ENCODE measurements at places on chromosomes 1 and 21.

GRCh38 chr1:10237157-10237539 is 26.8 kb downstream of the KIF1B start:
- no peak for DNase-seq

DNA sequence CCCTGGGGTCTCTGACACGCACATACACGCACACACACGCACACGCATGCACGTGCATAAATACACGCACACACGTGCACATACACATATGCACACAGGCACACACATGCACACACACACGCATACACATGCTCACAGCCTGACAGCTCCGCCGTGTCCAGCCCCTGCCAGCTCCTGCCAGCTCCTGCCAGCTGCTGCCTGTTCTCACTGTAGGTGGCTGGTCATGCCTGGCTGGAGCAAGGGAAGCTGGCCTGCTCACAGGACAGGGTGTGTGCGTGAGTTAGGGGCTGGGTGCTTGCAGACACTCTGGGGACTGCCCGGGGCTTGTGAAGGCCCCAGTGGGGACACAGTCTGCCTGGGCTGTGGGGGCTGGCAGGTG is 4.9 kb downstream of the PLCH2 start:
- DNase-seq: no peak

DNA sequence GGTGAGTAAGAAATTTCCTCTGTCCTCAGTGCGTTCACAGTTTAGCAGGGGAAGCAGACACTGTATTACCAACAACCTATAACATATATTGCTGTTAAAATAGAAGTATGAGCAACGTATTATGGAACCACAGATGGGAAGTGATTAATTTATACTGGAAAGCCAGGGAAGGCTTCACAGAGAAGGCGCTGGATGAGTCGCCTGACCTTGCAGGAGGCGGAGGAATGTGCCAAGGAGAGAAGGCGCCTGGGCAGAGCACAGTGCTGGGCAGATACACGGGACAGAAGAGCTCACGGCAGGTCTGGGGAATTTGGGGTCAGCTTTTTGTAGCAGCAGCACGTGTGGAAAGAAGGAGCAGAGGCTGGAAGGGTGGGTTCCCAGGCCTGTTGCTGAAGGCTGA is 116.3 kb downstream of the DHRS3 start:
- no peak for DNase-seq

DNA sequence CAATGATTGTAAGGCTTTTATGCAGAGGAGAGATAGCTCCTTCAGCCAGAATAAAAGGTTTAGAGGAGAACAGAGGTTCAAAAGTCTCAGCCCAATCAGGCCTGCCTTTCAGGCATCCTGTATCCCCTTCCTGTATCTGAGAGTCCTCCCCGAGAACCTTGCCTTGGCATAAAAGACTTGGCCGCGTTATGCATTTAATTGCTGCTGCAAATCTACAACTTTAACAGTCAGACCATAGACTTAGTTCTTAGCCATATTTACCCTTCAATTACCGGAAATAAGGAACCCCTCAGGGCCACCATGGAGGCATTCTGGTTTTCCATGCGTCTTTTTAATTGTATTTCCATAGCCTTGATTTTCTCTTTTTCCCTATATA is 18.3 kb upstream of the HYI start:
- DNase-seq: no peak

DNA sequence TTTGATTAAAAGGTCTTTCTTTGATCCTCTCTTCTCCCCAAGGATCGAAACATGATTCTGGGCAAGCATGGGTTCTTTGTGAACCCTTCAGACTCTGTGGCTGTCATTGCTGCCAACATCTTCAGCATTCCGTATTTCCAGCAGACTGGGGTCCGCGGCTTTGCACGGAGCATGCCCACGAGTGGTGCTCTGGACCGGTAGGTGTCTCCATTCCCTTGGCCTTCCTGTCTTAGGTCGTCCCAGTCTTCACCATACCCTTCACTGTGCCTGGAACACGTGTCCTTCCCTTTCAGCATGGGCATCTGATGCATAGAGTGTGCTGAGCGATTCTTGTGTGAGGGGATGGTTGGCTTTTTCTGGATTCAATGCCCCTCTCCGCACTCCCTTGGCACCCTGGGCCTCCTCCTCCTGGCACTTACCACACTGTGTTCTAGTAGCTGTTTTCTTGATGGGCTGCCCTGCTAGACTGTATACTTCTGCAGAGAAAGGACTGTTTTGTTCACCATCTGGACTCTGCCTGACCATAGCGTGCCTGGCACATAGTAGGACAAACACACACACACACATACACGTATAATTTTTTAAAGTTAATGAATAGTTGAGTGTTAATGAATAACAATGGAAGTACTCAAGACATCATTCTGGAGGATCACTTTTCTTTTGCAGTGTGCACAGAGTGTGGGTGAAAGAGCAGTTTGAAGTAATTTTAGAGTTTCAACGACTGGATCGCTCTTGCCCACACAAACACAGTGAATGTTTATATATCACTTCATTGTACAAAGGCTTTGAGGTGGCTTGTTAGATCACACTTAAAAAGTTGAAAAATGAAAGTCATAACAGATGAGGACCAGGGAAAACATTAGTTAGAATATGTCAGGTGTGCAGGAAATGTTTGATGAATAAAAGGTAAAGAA is 43.2 kb downstream of the PGM1 start:
- DNase-seq: no peak

GRCh38 chr1:81949421-81949820 is 148.7 kb downstream of the ADGRL2 start:
- no peak for DNase-seq

DNA sequence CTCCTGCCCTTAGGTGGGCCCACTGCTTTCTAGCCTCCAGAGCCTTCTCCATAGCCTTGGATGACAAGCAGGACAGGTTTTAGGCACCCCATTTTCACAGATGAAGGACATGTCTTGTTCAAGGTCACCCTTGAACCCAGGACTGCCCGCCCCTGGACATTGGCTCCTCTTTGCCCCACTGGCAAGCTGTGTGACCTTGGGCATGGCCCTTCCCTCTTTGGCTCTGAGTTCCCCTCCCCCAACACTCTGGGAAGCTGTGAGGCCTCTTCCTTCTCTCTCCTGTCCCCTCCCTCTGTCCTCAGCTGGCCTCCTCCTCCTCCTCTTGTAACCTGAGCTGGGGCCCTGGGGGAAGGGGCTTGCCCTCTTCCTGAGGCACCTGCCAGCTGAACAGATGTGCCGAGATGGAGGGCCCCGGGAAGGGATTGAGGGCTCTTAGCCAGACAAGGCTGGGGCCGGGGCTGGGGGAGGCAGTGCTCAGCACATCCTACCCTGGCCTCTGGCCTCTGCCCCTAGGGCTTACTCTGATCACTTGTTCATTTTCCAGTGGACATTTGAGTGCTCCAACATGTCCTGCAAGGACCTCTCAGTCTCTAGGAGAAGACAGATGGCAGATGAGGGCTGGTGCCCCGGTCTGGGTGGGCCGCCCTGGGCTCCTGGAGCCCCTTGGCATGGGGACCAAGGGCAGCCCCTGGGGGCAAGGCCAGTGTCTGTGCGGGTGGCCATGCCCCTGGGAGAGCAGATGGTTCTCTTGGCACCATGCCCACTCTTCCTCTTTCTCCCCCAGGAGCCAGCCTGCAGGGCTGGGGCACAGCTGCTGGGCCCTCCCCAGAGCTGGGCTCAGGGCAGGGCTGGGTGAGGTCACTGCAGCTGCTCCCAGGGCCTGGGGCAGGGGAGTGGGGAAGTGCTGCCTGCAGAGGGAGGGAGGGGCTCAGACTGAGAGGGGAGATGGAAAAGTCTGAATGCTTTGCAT is 10.7 kb downstream of the FOXO6 start:
- DNase-seq: peak; percentile 37

DNA sequence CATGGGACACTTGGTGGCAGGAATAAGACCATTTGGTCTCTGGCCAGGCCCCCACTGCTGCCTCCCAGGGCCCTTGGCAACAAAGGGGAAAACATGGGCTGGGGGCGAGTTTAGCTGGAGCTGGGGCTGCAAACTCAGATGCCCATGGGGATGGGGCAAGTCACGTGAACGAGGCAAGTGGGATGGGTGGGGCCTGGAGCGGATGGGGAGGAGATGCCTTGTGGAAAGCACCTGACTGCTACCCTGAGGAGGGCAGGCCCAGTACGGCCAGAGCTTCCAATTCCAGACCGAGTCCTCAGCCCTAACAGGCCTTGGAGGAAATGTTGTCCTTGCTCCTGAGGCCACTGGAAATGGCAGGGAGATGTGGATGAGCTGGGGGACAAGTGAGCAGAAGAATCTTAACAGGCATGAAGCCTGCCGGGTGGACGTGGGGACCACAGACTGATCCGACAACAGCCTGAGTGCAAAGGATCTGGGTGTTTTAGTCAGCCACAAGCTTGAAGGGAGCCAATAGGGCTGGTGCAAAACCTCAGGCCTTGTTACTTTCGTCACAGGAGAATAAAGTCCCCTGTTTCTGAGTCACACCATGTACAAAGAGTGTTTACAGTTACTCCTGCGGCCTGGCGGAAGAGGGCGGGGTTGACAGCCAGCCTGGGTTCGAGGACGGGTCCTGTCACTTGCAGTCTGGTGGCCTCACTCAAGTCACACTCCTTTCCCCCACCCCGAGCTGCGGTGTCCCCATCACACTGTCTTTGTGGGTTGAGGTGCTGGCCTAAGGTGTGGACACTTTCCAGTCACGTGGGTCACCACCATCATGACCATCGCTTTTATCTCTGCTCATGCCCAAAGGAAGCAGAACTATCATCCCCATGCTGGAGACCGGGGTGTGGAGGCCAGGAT is 19.1 kb downstream of the RUNX3 start:
- DNase-seq: no peak

DNA sequence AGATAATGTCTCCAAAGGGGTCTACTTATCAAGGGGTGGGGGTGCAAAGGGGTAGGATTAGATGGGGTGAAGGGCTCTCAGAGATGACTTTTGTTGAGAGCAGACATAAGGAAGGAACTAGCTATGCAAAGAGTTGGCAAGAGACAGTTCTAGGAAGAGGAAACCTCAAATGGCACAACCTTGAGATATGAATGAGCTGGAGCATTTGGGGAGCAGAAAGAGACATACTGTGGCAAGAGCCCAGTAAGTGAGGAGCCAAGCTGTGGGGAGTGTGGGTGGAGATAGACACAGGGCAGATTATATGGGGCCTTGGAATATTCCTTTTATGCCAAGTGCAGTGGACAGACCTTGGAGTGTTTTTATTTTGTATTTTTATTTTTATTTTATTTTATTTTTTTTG is 84.8 kb upstream of the BTG3 start:
- DNase-seq: no peak

- no peak for DNase-seq
These were observed 97.6 kb downstream of the PIK3R3 start for GRCh38 chr1:46034601-46035516.

- DNase-seq: no peak
These were observed 550.7 kb downstream of the PTPRU start for GRCh38 chr1:29786791-29787732.

DNA sequence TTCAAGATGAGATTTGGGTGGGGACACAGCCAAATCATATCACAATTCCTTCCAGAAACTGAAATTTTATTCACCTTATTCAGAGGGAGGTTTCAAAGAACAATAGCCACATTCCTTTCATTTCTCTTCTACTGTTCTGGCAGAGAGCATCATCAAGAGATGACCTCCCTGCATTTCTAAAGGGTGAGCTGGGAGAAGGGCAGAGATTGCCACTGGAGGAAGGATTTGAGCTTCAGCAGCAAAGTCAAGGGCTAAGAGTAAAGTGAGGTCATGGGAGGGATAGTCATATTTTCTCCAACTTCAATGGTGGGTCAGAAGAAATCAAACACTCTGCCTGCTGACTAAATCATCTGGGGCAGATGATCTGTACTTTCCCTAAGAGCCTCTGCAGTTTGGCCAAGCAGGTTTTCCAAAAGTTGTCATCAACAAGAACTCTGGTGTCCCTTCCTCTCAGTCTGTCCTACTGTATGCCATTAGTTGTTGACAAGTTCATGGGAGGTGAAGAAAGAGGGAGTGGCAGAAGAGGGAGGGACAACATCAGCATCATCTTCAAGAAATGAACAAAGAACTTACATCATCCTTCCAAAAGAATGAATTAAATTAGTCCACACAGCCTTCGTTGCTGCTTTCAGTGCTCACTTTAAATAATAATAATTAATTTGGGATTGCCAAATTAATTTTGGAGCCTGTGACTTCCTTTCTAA is 298.3 kb downstream of the ASTN1 start:
- no peak for DNase-seq

DNA sequence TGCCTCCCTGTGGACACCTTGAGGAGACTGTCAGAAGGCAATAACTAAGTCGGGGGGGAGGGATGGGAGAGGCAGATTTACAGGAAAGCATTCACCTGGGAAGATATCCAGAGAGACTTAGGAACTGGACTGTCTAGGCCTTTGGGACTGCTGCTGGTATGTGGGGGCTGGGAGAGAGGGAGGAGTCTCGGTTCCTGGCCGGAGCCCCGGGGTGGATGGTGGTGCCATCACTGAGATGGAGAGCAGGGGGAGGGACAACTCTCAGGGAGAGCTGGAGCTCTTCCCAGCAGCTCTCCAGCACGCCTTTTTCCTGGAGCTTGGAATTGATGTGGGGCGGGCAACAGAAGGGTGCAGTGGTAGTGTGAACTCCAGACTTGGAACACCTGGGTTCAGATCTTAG is 22.1 kb downstream of the PTPRF start:
- peak; percentile 86 for DNase-seq

DNA sequence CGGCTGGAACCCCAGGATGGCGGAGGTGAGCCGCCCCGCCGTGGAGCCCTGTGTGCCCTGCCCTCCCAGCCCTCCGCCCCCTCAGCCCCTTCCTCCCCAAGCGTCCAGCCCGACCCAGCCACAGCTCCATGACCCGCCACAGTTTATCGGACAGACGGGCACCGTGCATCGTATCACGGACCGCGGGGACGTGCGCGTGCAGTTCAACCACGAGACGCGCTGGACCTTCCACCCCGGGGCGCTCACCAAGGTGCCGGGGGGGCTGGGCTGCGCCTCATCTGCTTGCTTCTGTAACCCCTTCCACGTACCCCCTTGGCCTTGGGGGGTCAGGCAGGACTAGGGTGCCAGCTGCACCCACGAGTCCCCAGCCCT is 6.6 kb upstream of the MMP23B start:
- no peak for DNase-seq

- DNase-seq: no peak
These were observed 249.9 kb downstream of the NFIA start for GRCh38 chr1:61332196-61332753.

GRCh38 chr1:209405183-209405814 is 178.2 kb upstream of the CAMK1G start:
- no peak for DNase-seq

DNA sequence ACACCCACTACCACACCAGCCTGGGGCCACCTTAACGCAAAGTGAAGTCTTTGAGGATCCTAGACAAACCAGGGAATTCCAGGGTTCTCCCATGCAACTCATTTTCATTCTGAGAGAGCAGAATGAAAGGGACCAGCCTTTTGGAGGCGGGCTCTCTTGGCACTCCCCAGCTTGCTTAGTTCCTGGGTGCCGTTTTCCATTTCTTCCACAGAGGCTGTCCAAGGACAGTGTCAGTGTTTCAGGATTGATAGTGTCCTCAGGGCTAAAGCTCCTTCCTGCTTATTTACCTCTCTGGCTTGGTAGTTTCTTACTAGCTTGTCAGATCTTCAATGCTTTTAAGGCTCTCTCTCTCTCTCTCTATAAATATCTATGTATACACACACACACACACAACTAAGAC is 30.1 kb upstream of the GNG4 start:
- no peak for DNase-seq

All from hippocampal formation (tissue), 2 donors.